AG04449 (cell line): ENCODE measurements at places on chromosomes 12 and 14.

DNA sequence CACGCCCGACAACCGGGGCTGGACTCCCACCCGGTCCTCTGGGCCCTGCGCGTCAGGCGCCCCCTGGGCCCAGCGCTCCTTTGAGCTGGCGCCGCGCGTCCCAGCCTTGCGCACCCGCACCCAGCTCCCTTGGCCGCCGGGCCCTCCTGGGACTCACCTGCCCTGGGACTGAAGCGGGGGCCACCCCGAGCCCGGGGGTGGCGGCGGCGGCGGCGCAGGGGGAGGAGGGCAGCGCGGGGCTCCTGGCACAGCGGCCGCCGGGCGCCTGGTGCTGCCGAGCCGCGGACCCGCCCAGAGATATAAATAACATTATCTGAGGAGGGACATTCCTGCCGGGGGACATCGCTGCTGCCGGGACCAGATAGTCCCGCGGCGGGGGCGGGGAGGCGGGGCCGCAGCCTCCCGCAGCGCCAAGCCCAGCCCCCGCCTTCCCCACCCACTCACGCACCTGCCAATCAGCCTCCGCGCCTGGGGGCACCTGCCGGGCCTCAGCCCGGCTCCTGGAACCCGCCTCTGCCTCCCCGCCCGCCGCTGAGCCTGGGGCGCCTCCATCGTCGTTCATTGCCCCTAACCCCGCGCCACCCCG is at the start of gene SPTB:
SPTB (minus strand) TSS at position 273 of the 586 bp plus-strand sequence. CDS start 56,813 bp downstream, outside the sequence.
- no peak for DNase-seq

- no peak for DNase-seq
Measured at GRCh38 chr12:116592731-116593130, 33.5 kb downstream of the MAP1LC3B2 start.

GRCh38 chr12:123891011-123891410 is 81.6 kb downstream of the CCDC92 start:
- no peak for DNase-seq

- no peak for DNase-seq
Measured at GRCh38 chr12:68458866-68459265, 126.7 kb upstream of the MDM1 start.

GRCh38 chr14:24335461-24336171 is 745 bp upstream of the ADCY4 start:
- DNase-seq: no peak

DNA sequence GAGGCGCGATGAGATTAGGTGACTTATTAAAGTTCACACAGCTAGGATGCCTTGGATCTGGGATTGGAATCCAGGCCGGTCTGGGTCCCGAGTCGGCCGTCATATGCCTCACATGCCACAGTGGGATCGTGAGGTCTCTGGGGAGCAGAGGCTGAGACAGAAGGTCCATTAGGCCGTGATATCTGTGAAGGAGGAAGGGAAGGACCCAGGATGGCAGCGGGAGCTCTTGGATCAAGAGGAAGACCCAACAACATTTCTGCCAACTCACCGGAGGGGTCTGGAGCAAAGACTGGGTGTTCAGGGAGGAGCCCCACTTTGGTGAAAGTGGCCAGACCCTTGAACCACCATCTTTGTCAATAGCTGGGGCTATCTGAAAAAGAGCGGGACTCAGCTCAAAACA is 242.9 kb downstream of the GLT1D1 start:
- no peak for DNase-seq

- no peak for DNase-seq
Measured at GRCh38 chr12:124305136-124305535, 10.2 kb downstream of the RFLNA start.

- no peak for DNase-seq
Measured at GRCh38 chr14:96565811-96566210, 63.6 kb downstream of the PAPOLA start.

- no peak for DNase-seq
Measured at GRCh38 chr12:110079477-110080400, 31.4 kb upstream of the C12orf76 start.
